Stimulated activated CD8-positive, alpha-beta memory T cell treated with anti-CD3 and anti-CD28 coated beads, Interleukin-7, amount 100 ng/mL, for 1 hour (primary cell): ENCODE measurements at places on chromosomes 11 and 22.
A peak's percentile ranks its signal among the peaks of the same experiment; 100 is the strongest.

DNA sequence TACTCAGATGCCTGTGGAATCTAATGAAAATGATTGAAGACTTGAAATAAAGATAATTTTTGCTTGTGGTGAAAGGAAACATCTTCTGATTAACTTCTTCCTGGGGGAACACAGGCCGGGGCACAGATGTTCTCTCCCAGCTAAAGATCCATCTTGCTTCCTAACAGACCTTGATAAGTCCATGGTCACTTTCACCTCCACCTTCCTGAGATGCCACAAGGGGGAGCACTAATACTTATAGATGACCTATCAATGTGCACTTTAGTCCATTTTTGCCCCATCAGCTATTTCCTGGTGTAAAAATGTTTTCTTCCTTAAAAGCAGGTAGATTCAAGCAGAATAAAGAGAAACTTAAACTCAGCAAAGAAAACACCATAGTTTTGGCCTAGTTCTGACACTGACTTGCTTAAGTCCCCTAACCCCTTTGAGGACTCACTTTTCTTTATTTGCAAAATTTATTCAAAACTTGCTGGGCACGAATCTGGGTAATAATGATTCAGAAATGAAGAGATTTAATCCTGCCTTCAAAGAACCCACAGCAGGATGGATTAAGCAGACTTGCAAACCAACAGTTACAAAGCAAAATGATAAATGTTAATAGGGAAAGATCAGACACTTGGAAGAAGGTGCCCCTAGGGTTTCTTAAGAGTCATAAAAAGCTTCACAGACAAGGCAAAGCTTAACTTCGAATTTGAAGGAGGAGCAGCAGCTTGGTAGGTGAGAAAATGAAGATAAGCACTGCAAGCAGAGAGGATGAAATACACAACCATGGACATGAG lies 158.7 kb downstream of the RAB38 start:
- peak; percentile 14 for DNase-seq

- no peak for DNase-seq
Measured at GRCh38 chr11:75809111-75809510, 5.9 kb upstream of the UVRAG start.

- DNase-seq, result no peak
Measured at GRCh38 chr22:45516163-45516562, 13.5 kb downstream of the FBLN1 start.

DNA sequence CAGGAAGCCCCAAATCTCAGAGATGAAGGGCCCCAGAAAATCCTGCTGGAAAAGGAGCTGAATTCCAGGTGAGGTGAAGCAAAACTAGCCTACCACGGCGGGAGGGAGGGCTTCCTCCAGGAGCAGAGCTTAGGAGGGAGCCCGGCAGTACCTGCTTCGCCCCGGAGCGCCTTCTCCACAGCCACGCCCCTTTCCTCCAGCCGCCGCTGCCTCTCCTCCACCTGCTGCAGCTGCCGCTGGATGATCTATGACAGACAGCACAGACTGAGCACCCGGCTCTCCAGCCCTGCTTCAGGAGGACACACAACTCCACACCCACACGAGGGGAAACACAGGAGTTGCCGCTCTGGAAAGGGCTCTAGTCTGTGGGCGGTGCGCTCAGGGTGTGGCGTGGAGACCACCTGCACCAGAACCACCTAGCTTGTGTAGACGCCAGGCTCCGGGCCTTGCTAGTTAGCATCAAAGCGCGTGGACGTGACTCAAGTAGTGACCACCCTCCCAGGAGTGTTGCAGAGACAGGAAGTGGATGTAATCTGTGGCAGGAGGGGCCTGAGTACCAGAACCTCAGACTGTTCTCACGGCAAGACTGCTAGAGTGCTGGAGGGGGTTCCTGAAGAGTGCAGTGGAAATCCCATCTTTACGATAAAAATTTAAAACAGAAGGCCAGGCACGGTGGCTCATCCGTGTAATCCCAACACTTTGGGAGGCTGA lies 34.6 kb upstream of the BID start:
- DNase-seq, result no peak

GRCh38 chr11:65377036-65377435 lies 5.4 kb downstream of the SLC25A45 start:
- no peak for DNase-seq

- DNase-seq, result no peak
Measured at GRCh38 chr11:63023222-63023814, 7.7 kb upstream of the SLC22A8 start.

- no peak for DNase-seq
Measured at GRCh38 chr11:87038235-87038977, 672 bp downstream of the TMEM135 start.

DNA sequence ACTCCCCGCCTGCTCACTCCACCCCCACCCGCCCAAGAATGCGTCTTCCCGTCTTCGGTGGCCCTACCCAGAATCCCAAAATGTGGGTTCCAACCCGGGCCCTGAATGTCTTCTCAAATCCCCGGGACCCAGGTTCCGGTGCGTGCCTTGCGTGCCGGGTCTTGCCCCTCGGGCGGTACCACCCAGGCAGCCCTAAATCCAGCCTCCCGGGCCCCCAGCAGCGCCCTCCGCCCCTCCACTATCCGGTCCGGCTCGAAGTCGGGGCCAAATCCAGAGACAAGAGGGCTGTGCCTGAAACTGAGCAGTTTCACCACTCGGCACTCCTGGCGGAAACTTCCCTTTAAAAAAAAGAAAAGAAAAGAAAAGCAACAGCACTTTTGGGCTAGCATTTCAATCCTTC lies 16.3 kb upstream of the CCT8L2 start:
- DNase-seq, result no peak

DNA sequence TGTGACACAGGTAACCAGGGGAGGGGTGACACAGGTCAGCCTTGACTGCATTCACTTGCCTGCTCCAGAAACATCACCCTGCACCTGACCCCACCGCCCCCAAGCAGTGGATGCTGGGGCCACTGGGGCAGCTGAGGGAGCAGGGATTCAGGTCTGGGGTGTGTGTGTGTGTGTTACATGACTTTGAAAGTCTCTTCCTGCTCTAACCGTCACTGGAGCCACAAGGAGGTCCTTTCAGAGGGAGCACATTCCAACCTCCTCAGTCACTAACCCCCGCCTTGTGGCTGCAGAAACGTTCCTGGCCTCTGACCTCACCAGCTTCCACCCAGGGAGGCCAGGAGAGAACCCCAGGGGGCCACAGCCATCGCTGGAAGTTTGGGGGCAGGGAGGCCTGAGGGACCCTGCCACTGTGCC lies 2.9 kb upstream of the FOSL1 start:
- no peak for DNase-seq

DNA sequence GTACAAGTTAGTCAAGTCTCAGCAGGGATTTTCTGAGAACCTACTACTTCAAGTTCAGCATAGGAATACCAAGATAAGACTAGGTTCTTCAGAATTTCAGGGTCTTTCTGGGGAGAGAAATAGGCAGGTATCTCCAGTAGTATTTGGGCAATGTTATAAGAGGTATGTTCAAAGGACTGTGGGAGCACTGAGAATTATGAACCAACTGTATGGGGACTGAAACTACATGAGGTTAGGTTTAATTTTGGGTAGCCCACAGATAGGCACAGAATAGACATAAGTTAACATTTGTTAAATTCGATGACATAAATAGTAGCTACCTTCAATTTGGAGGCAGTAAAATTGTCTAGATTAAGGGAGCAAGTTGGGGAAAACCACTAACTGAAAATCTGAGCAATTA lies 9.2 kb upstream of the GAB2 start:
- DNase-seq, result no peak

- no peak for DNase-seq
Measured at GRCh38 chr11:58796333-58796732, 48.2 kb downstream of the GLYATL2 start.

GRCh38 chr11:69825037-69825834 lies 6.0 kb upstream of the FGF3 start:
- DNase-seq, result no peak

- no peak for DNase-seq
Measured at GRCh38 chr11:115927823-115928329, 423.7 kb upstream of the CADM1 start.
